Stimulated activated CD8-positive, alpha-beta memory T cell treated with anti-CD3 and anti-CD28 coated beads, Interleukin-15, amount 100 ng/mL, for 24 hours (primary cell): ENCODE measurements at places on chromosomes 11 and 22.

DNA sequence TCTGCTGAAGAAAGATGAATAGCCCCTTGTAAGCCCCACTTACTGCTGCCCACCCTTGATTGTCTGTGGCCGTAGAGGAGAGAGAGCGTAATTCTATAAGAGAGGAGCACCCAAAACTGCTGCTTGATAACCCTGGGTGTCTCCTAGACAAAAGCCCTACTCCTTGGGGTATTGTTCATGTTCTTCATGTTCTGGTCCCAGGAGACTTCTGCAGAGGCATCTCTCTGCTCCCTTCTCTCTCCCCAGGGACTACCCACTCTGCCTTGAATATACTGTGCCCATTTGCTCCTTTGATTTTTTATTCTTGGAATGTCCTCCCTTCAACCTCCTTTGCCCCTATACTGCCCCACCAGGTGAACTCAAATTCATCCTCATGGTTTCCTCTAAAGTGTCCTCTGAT is 417.8 kb upstream of the CADM1 start:
- DNase-seq = no peak

- no peak for DNase-seq
These were observed 112.1 kb downstream of the PAX6 start for GRCh38 chr11:31699066-31699465.

- no peak for DNase-seq
These were observed 23.1 kb upstream of the ANO5 start for GRCh38 chr11:22169833-22170232.

DNA sequence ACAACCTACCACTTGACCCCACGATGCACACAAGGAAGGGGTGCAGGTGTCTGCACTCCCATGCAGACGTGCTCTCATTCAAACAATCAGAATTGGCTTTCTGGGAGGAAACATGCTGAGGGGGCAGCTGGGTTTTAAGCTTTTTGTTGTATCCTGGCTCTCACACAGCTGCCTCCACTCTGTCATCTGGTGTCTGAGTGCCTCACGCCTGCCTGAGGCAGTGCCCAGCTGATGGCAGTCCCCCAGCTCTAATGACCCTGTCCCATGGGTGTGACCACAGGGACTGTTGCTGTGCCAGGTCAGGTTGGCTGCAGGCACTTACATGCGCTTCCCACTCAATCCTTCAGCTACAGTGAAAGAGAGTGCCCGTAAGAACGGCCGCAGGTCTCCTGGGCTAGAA is 53.7 kb downstream of the ARFGAP3 start:
- no peak for DNase-seq

GRCh38 chr11:36467916-36468315 is 42.2 kb downstream of the TRAF6 start:
- no peak for DNase-seq

DNA sequence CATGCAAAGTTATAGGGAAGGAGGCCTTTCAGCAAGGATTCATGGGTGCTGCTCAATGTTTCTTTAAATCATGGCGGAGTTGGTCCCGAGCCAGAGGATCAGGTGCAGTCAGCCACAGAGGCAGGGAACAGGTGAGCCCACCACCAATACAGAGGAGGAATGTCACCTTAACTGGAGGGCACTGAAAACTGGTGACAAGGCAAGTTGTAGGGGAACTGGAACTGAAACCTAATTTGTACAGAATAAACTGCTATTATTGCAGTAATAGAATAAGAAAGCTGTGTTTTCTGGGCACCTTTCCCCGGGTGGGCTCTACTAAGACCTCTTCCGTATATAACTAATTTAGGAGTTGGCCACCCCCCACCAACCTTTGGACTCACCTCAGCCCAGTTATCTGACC is 296.0 kb upstream of the NARS2 start:
- no peak for DNase-seq

DNA sequence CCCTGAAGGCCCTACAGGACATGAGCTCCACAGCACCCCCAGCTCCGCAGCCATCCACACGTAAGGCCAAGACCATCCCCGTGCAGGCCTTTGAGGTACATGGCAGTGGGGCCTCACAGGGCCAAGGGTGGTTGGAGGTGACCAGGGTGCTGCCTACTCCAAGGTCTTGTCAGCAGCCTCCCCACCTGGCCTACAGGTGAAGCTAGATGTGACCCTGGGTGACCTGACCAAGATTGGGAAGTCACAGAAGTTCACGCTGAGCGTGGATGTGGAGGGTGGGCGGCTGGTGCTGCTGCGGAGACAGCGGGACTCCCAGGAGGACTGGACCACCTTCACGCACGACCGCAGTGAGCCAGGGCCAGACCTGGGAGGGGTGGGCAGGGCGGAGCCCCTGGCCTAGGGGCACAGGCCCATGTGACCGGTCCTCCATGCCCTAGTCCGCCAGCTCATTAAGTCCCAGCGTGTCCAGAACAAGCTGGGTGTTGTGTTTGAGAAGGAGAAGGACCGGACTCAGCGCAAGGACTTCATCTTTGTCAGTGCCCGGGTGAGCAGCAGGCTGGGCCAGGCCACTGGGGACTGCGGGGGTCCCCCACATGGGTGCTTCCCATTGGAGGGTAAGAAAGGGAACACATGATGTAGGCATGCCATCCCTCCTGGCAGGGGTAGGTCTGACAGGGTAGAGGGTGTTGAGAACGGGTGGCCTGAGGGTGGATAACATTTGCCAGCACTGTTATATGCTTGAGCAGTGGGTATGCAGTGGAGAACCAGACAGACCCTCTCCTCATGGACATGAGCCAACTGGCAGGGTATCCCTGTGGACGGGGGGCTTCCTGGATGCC is 5.6 kb downstream of the INPPL1 start:
- no peak for DNase-seq

DNA sequence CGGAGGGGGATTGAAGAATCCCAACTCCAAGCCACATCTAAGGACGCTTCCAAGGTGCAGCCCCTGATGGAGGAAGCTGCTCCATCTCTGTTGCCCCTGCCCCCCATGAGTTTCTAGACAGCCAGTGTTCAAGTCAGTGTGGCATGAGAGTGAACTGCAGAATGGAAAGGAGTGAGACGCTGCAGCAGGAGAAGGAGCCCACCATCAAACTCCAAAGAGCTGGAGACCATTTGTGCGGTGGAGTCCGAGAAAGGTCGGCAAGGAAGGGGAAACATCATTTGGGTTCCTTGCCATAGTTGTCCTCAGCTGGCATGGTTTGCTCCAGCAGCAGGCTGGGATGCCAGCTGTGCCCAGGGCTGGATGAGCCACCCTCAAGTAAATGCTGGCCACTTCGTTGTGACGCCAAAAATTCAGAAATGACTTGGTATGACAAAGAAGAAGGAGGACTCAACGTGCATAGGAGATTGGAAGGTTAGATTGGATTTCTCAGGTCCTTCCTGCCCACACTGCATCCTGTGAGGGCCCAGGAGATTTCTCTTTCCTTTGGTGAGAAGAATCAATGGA is 16.4 kb downstream of the APOL2 start:
- no peak for DNase-seq

GRCh38 chr11:7672960-7673723 is at the start of gene CYB5R2:
TSS of gene CYB5R2 (minus strand) at chr11:7673500. CDS start at chr11:7672825, 675 bp downstream.
- DNase-seq = no peak

- DNase-seq = no peak
These were observed 42.6 kb upstream of the P4HA3 start for GRCh38 chr11:74354036-74354435.

GRCh38 chr11:11733246-11733747 is 108.5 kb upstream of the USP47 start:
- no peak for DNase-seq

DNA sequence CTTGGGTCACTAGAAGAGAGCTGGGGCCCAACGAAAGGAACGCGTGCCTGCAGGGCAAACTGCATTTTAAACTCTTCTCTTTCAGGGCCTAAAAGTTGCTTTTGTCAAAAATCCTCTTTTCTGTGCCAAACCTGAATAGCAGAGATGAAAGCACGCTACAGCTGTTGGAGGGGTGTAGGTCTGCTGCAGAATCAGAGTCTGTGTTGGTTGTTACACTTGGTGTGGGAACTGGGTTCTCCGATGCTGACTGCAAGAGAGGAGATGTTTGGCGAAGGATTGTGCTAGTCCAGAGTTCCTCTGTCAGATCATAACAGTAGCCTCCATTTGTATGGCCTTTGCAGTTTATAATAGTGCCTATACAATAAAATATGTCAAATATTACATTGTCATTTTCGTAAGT is 41.8 kb downstream of the BARX2 start:
- DNase-seq = no peak

DNA sequence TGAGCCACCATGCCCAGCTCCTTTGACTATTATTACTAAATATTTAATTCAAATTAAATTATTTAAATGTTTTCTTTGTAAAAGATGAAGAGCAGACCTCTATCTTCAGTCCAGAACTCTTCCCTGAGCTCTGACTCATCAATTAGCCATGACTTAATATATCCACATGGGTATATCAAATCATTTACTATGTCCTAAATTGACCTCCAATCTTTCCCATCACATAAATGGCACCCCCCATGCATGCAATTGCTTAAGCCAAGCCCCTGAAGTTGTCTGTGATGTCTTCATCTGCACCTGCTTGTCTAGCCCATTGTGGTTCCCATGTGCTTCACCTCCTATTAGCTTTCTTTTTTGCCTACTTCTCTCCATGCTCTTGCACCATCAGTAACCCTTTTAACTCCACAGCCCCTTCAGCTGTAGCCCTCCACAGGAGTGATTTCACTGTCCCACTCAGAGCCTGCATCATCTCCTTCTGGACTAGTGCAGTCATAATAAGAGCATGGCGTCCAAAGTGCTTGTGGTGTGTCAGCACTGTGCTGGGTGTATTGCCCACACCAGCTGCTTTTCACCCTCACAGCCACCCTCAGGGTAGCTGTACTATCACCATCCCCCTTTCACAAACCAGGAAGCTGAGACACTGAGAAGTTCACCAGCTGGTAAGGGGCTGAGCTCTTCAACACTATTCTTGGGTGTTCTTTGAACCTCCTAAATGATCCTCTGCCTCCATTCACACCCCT is 11.8 kb upstream of the THY1 start:
- no peak for DNase-seq
